ENCODE measurements at places on chromosomes 1 and 21.
A peak's percentile ranks its signal among the peaks of the same experiment; 100 is the strongest.

DNA sequence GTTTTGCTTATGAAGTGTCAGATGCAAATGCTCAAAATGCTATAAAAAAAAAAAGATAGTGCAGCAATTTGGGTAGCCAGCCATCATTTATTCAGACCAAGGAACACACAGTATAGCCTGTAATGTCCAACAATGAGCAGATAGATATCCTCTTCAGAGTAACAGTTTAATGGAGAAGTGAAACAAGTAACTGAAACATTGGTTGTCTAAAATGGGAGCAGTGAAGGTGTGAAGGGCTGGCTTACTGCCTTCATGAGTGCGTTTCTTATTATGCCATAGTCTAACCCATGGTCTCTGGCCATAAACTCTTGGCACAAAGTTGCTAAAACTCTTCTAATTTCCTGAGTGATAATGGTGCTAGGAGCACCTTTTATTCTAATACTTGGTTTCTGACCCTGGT lies 11.4 kb downstream of the RGS5 start:
- DNase-seq = no peak

GRCh38 chr1:51998701-51999100 lies 8.2 kb upstream of the RAB3B start:
- no peak for DNase-seq

DNA sequence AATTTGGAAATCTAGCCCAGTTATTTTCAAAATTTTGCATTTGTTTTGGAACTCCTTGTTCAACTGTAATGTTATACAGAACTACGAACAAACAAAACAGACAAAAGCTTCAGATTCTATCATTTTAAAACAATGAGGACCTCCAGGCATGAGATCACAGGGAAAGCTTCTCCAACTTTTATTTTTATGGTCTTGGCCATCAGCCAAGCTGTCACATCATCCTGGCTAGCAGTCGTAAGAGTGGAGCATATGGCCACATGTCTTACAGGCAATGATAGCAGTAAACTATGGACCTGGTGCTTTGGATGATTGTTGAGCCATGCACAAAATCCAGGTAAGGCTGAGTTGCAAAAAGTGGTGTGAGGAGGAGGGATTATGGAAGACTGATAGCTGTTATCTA lies 299.6 kb downstream of the LMX1A start:
- DNase-seq = no peak

GRCh38 chr1:78630600-78630999 lies 10.4 kb downstream of the IFI44L start:
- DNase-seq = no peak

- DNase-seq = peak; percentile 90
Measured at GRCh38 chr1:33180911-33181890, 642 bp downstream of the TRIM62 start.

DNA sequence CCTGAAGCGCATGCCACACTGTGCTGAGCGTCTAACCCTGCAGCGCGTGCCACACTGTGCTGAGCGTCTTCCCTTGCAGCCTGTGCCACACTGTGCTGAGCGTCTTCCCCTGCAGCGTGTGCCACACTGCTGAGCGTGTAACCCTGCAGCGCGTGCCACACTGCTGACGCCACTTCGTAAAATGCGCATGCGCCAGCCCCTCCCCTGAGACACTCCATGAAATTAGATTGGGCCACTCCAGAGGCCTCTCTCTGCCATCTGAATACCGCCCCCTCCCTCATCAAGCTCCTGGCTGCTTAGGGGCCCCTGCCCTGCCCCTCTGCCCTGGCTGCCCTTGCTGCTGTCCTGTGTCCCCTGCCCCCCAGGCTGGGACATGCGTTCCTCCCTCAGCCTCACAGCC lies 84.8 kb downstream of the POFUT2 start:
- DNase-seq = no peak

GRCh38 chr1:102434421-102434820 lies 437.7 kb upstream of the OLFM3 start:
- DNase-seq = no peak

- no peak for DNase-seq
Measured at GRCh38 chr1:98662356-98662670, 792 bp downstream of the SNX7 start.

GRCh38 chr1:230745071-230745470 lies 2.1 kb upstream of the CAPN9 start:
- DNase-seq = no peak

- DNase-seq = no peak
Measured at GRCh38 chr1:237303929-237304328, 261.9 kb downstream of the RYR2 start.

DNA sequence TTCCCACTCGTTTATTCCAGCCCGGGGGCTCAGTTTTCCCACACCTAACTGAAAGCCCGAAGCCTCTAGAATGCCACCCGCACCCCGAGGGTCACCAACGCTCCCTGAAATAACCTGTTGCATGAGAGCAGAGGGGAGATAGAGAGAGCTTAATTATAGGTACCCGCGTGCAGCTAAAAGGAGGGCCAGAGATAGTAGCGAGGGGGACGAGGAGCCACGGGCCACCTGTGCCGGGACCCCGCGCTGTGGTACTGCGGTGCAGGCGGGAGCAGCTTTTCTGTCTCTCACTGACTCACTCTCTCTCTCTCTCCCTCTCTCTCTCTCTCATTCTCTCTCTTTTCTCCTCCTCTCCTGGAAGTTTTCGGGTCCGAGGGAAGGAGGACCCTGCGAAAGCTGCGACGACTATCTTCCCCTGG lies 716 bp downstream of the OLIG2 start:
- no peak for DNase-seq

DNA sequence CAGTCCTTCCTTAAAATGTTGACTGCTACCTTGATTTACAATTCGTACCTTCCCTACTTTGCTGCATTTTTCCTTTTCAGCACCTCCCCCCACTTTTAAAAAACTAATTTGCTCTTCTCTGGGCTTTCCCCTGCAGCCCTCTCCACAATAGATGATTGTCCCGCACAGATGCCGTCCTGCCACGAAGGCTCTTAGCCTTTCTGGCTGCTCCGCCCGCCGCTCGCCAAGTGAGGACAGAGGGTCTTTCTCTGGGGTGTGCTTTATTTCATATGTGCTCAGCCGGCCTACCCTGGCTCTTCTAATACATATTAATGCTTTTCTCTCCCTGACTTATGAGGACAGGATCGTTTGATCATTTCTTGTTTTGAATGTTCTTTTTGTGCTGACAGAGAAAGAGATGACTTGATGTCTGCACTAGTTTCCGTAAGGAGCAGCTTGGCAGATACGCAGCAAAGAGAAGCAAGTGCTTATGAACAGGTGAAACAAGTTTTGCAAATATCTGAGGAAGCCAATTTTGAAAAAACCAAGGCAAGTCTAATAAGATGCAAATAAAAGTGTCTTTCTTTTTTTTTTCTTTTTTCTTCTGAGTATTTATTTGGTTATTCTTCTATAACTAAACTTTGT lies 60.6 kb downstream of the SDCCAG8 start:
- DNase-seq = no peak

GRCh38 chr1:245842106-245842505 lies 665.0 kb downstream of the SMYD3 start:
- DNase-seq = no peak

GRCh38 chr21:34187935-34188334 lies 114.6 kb downstream of the MRPS6 start:
- no peak for DNase-seq

GRCh38 chr1:106831511-106831910 lies 225.0 kb upstream of the PRMT6 start:
- DNase-seq = no peak

DNA sequence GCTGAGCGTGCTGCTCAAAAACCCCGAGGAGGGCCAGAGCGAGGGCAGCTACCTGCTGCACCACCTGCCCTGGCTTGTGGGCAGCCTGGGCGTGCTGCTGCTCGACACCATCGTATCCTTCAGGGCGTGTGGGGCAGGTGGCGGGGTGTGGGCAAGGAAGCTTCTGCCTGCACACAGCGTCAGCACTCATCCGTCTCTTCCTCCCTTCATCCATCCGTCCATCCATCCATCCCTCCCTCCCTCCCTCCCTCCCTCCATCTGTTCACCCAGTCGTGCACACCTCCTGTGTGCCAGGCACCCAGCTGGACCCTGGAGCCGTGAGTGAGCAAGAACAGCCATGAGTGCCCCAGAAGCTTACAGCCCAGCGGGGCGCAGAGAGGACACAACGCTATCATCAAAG lies 15.2 kb downstream of the SLC66A1 start:
- no peak for DNase-seq

DNA sequence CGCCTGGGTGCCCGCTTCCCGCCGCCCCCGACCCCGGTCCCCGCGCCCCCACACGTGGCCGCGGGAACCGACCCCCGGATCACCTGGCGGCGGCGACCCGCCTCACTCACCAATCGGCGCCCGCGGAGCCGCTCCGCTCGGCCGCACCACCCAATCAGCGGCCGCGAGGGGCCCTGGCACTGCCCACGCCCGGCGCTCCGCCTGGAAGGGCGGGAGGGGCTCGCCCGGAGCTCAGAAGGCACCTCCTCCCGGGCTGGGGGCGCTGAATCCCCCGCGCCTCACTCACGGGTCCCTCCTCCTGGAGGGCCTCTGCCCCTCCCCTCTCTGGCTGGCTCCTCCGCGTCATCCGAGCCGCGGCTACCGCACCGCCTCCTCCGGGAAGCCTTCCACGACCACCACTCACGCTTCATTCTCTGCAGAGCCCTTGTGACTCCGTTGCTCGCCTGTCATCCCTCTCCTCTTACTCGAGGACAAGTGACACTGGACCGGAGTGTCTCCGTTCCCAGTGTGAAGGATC lies 374 bp downstream of the SH2D5 start:
- peak; percentile 76 for DNase-seq
